ENCODE measurements at places on chromosomes 11 and 22.

GRCh38 chr11:104873252-104873651 is 25.0 kb downstream of the CASP12 start:
- no peak for DNase-seq

DNA sequence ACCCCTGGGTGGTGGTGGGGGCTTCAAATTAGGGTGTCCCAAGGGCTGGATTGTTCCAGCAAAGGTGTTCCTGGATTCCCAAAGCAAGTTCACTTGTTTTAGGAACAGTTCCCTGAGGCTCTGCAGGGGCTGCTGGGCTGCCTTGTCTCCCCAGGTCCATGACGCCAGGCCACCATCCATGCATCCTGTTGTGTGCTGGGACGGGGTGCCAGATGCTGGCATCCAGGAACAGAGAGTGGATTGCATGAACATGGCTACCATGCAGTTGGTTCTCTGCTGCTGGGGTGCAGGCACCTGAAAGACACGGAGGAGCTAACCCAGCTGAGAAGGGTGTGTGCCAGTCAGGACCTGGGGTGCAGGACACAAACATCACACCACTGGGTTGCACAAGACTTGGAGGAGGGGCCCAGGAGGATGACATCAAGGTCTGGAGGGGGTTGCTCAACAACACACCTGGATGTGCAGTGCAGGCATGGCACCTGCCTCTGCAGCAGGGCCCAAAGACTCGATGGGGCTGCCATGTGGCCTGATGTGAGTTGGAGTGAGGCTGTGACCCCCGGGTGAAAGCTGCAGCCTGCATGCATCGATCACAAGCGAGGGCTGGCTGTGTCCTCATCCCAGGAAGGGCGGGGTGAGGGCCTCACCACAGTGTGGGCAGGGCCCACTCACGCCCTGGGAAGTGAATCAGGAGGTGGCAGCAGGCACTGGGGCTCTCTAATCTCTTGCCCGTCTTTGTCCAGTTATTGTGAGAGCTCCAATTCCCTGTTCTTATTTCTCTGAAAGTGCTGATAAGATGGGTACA is 74.0 kb upstream of the CLDN5 start:
- DNase-seq: no peak

DNA sequence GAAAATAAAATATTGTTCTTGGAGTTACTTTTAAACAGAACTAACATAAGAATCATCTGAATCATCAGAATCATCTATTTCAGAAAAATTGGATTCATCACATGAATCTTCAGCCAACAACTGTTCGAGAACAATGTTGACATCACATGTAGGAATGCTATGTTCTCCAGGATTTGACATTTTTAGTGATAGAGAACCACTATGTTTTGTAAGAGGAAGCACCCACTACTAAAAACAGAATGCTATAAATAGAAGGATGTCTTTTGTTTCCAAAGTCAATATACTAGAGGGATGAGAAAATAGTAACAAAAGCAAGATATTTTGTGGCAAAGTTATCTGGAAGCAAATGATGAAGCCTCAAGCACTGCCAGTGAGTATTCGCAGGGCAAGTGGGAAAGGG is 263.4 kb upstream of the DDI1 start:
- DNase-seq: no peak

- no peak for DNase-seq
Observed at GRCh38 chr11:8252946-8253345, 10.7 kb downstream of the LMO1 start.

DNA sequence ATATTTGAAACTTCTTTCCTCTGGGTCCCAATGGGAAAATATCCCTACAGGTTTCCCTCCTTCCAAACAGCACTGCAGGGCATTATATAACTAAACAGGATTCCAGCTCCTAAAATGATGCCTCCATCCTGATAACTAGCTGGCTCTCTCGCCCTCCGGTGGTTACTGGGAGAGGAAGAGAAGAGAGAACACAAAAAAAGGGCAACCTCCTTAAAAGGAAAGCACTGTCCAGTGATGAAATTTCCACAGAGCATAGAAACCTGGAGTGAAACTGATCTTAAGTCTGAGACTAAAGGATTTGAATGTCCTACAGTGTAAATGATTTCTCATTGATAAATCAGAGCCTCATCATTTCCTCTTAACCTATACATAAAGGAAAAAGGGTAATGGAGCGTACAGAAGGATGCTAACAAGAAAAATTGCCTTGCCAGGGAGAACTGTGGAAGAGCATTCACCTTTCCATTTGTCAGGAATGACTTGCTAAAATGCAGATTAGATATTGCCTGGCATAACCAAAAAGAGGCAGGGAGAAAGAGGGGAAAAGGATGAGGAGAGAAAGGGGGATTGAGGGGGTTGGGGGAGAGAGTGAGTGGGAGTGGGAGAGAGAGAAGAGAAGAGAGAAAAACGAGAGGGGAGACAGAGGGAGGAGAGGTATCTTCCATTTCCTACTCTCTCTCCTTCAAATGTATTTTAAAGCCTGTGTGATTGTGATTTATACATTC is 121.3 kb downstream of the APOL5 start:
- DNase-seq: no peak
